ENCODE measurements at places on chromosomes 7 and 10. TPM values are rescaled to one million over a fixed set of nuclear protein-coding genes. Genes with fewer than 3 reads are reported as not detected.

- H3K27ac ChIP-seq: no peak overlapping the region
- no peak overlapping the region for H3K4me3 ChIP-seq
- H3K36me3 ChIP-seq: no peaks in the 10 kb centered on the region
- no peaks in the 10 kb centered on the region for H3K27me3 ChIP-seq
- DNase-seq: no peak
These were observed 11.7 kb downstream of the CREB5 start for GRCh38 chr7:28423918-28424514.

The NKX2-3 gene
- not detected for polyA plus RNA-seq

The TAS2R5 gene
- polyA plus RNA-seq: 0.31 TPM

GRCh38 chr7:116616555-116617059 lies 55.4 kb upstream of the MET start:
- no peak for DNase-seq
- no peak overlapping the region for H3K27ac ChIP-seq
- no peaks in the 10 kb centered on the region for H3K36me3 ChIP-seq
- H3K4me3 ChIP-seq: no peak overlapping the region
- H3K27me3 ChIP-seq: peaks cover 13% of the 10 kb centered on the region
- H3K4me1 ChIP-seq: no peaks in the 10 kb centered on the region

The PRF1 gene
- polyA plus RNA-seq: 1.0 TPM

The RNF148 gene
- polyA plus RNA-seq: 0.20 TPM

DNA sequence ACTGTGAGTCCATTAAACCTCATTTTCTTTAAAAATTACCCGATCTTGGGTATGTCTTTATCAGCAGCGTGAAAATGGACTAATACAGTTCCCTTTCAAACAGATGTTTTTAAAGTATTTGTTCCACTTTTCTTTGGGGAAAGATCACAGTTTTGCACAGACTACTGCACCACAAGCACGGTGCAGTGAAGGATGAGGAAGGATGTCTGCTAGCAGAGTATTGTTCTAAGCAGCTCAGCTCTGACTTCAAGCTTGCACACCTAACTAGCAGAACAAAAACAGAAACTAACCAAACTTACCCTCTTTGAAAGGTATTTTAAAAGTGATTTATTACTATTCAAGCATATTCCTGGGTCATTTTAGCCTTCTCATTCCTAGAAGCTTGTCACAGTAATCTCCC lies 20.0 kb downstream of the THNSL1 start:
- no peak overlapping the region for H3K27ac ChIP-seq
- H3K36me3 ChIP-seq: no peaks in the 10 kb centered on the region
- no peak for DNase-seq
- H3K4me1 ChIP-seq: no peaks in the 10 kb centered on the region

DNA sequence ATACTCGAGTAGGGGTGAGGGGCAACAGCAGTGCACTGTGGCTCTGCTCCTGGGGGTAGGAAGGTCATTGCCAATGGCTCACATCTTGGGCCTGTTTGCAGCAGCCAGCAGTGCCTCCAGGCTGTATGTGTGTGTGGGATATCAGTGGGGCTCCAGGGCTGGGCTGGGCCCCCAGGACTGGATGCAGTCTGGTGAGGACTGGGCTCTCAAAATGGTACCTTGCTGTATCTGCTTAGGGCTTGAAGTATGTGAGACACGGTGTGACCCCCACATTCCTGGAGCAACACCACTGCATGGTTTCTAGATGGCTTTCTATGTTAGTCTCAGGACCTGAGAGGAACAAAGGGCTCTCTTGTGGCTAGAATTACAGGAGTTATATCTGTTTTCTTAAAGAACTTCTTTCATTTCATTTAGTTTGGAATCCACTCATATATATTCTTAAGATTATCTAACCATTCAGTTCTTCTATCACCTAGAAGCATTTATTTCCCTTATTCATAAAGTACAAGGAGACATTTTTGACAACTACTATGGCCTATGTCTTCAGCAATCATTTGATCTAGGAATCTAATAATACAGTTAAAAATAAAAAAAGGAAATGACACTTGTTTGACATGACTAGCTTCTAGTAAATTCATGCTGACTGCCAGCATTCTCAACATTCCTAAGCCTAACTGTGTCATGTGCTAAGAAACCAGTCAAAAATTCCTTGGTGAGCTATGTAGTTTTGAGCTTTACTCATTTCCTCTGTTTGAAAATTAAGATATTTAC lies 443.2 kb upstream of the SEMA3A start:
- no peaks in the 10 kb centered on the region for H3K4me1 ChIP-seq
- no peak overlapping the region for H3K4me3 ChIP-seq
- H3K27me3 ChIP-seq: no peaks in the 10 kb centered on the region
- DNase-seq: no peak
- H3K36me3 ChIP-seq: no peaks in the 10 kb centered on the region

The CYTH3 gene
- polyA plus RNA-seq: 7.9 TPM

GRCh38 chr10:34473174-34474008 lies 341.7 kb downstream of the PARD3 start:
- H3K27me3 ChIP-seq: no peaks in the 10 kb centered on the region
- H3K36me3 ChIP-seq: no peaks in the 10 kb centered on the region
- no peak overlapping the region for H3K4me3 ChIP-seq
- H3K4me1 ChIP-seq: no peaks in the 10 kb centered on the region

The TAC1 gene
- polyA plus RNA-seq: 5.0 TPM

- no peak overlapping the region for H3K4me3 ChIP-seq
- no peaks in the 10 kb centered on the region for H3K27me3 ChIP-seq
- H3K36me3 ChIP-seq: no peaks in the 10 kb centered on the region
- H3K4me1 ChIP-seq: no peaks in the 10 kb centered on the region
- no peak for DNase-seq
- H3K27ac ChIP-seq: no peak overlapping the region
These were observed 201.9 kb downstream of the MALRD1 start for GRCh38 chr10:19250546-19250945.
